Daoy (cell line): ENCODE measurements at places on chromosomes 13 and 19. TPM values are rescaled to one million over a fixed set of nuclear protein-coding genes. Genes with fewer than 3 reads are reported as not detected.

Gene CLEC4G
- total RNA-seq, result not detected in 2 replicates

Gene CAMSAP3
- 1.4 and 1.5 TPM in 2 replicates for total RNA-seq

Gene DENND1C
- total RNA-seq, result not detected in 2 replicates

Gene IL17D
- 0.46 and 2.7 TPM in 2 replicates for total RNA-seq

Gene RPL18A
- 1,269 and 1,595 TPM in 2 replicates for total RNA-seq

Gene SYNGR4
- not detected in 2 replicates for total RNA-seq

Gene SPATA13
- total RNA-seq, result 2.9 and 14.6 TPM in 2 replicates

Gene PLVAP
- total RNA-seq, result not detected in 2 replicates

Gene PPP2R1A
- 164 and 208 TPM in 2 replicates for total RNA-seq

Gene HSD17B14
- total RNA-seq, result 0.69 TPM in 1 of 2 replicates, not detected in the other

Gene METTL21C
- total RNA-seq, result not detected in 2 replicates

Gene KDM4B
- 2.1 and 4.2 TPM in 2 replicates for total RNA-seq

Gene SF3A2
- 26.3 and 47.7 TPM in 2 replicates for total RNA-seq

Gene EDDM13
- not detected in 2 replicates for total RNA-seq

Gene OR4F17
- total RNA-seq, result not detected in 2 replicates

Gene SSC5D
- total RNA-seq, result 1.4 and 2.2 TPM in 2 replicates

Gene TLE6
- total RNA-seq, result 0.69 and 12.3 TPM in 2 replicates

Gene ZNF383
- 4.1 and 4.8 TPM in 2 replicates for total RNA-seq

Gene ZNF600
- total RNA-seq, result 0.63 and 5.7 TPM in 2 replicates

Gene STXBP2
- total RNA-seq, result 11.7 and 15.8 TPM in 2 replicates

Gene ZNF43
- 8.1 and 8.7 TPM in 2 replicates for total RNA-seq

Gene MAP3K10
- 10.0 and 10.9 TPM in 2 replicates for total RNA-seq
